ENCODE measurements at places on chromosomes 11 and 22. TPM values are rescaled to one million over a fixed set of nuclear protein-coding genes. Genes with fewer than 3 reads are reported as not detected.
A peak's percentile ranks its signal among the peaks of the same experiment; 100 is the strongest.

The CYTH4 gene
- polyA plus RNA-seq = 0.33 TPM

DNA sequence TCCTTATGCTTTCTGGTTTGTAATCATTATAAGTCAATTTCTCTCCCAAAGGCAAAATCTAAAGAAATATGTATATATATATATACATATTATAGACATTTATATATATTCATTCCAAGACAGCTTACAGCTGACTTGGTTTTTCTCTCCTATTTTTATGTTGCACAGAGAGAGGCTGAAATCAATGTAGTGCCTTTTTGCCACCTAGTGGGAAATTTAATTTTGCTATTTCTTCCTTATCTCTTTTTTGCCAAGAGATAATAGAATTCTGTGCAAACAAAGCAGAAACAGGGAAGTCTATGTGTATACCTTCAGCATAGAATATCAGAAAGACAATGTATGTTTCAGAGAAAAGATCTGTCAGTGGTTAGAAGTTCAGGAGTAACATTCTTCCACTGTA is 186.0 kb upstream of the ANO5 start:
- no peak for DNase-seq

GRCh38 chr11:63837027-63837688 is 1.8 kb upstream of the MARK2 start:
- no peak for DNase-seq

The TRPM5 gene
- polyA plus RNA-seq = not detected

DNA sequence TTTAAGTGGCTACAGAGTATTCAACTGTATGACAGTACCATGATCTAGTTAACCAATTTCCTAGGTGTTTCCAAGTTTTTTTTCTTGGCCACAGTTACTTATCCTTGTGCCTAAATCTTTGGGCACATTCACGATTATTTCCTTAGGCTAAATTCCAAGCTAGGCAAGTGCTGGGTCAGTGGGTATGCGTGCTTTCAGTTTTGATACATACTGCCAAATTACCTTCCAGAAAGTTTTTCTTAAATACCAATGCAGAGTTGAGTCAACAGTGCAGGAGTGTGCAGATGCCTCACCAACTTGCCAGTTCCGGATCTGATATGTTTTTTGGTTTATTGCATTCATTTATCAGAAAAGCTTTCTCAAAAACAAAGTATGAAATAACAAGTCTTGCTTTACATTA is 67.9 kb upstream of the OR4B1 start:
- DNase-seq = no peak

The STIP1 gene
- polyA plus RNA-seq = 171 TPM

GRCh38 chr22:29994943-29995342 is 85.3 kb upstream of the HORMAD2 start:
- no peak for DNase-seq

GRCh38 chr11:36392196-36392595 is 96.1 kb downstream of the PRR5L start:
- DNase-seq = no peak

DNA sequence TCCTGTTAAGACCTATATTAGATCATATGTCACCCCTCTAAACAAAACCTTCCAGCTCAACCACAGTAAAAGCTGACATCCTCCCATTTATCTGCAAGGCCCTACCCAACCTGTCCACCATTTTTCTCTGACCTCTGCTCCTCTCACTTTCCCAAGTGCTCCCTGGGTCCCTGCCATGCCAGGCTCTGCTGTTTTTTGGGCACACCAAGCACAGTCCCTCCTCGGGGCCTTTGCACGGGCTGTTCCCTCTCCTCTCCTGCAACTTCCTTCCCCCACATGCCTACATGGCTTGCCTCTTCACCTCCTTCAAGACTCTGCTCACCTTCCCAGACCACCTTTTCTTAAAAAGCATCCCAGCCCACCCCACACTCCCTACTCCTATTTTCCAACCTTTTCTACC is 9.8 kb downstream of the TST start:
- DNase-seq = no peak

- no peak for DNase-seq
These were observed 35.7 kb downstream of the TBCEL start for GRCh38 chr11:121059605-121060004.

DNA sequence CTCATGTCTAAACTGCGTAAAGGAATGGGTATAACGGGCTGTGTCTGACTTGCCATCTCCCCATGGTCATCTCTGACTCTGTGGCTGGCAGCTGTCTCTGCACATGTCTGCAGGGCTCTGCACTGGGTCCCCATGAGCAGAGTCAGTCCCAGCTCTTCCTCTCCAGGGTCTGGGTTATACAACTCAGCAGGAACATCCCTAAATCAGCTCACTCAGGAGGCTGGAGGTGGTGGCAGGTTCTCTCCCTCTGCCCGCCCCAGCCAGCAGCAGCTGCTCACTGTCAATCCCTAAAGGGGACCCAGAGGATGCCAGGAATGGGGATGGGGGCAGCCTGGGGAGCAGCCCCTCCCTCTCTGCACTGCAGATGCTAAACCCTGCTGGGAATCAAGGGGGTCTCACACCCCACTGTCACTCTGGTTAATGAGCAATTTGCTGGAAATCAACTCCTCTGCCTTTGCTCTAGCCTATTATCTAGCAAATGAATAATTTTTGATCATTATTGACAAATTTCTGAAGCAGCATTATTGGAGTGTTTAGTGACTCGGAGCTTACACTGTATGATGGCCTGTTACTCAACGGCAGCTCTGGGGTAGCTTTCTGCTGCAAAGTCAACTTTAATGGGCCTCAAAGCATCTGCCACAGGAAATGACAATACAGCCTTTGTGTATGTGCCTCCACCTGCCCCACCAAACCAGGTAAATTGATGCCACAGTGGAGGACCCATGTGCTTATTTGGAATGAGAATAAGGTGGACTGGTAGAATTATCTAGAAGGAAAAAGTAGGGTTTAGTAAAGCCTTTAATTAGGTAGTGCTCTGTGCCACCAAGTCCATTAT is 55.7 kb upstream of the SHANK2 start:
- no peak for DNase-seq

GRCh38 chr11:14095882-14096281 is 133.4 kb downstream of the SPON1 start:
- DNase-seq = no peak

DNA sequence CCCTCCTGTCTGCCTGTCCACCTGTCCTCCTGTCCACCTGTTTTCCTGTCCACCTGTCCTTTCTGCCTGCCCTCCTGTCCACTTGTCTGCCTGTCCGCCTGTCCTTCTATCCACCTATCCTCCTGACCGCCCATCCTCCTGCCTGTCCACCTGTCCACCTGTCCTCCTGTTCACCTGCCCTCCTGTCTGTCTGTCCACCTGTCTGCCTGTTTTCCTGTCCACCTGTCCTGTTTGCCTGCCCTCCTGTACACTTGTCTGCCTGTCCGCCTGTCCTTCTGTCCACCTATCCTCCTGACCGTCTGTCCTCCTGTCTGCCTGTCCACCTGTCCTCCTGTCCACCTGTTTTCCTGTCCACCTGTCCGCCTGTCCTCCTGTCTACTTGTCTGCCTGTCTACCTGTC is 682.8 kb downstream of the TBC1D22A start:
- no peak for DNase-seq

GRCh38 chr11:6655020-6655789 is 404 bp downstream of the DCHS1 start:
- no peak for DNase-seq

DNA sequence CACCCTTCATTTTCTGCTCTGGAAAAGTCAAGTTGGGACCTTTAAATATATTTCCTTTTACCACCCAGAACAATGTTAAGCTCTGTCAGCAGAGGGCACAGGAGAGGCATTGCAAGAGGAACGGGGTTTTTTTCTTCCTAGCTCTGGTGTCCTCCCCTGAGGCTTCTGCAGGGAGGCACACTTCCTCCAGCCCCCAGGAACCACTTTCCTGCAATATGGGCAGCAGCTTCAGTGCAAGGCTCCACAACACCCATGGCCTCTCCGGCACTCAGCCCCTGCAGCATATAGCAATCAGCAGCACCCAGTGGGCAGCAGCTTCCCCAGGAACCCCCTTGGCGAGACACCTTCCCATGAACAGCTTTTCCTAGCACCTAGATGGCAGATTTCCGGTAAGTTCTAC is 101.4 kb downstream of the SYT9 start:
- DNase-seq = no peak

GRCh38 chr11:56876621-56877275 is 112.0 kb upstream of the OR5AK2 start:
- DNase-seq = no peak

The HOATZ gene
- 0.24 TPM for polyA plus RNA-seq

GRCh38 chr11:12539572-12539971 is 134.6 kb upstream of the TEAD1 start:
- peak; percentile 91 for DNase-seq

The INS gene
- not detected for polyA plus RNA-seq

DNA sequence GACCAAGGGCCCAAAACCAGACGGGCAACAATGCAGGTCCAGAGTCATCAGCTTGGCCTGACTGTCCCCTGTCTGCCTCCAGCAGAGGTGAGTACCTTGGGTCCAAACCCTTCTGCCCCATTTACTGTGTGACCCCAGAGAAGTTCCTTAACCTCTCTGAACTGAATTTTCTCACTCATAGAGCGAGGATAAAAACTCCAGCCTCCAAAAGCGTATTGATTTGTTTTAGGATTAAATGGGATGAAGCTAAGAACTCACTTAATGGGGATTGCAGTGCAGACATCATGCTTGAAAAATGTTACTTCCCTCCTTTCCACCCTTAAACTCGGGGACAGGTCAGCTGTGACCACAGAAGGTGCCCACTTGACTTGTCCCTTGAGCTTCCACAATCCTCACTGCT is 22.6 kb downstream of the IGLL1 start:
- DNase-seq = no peak

The PVALB gene
- not detected for polyA plus RNA-seq

DNA sequence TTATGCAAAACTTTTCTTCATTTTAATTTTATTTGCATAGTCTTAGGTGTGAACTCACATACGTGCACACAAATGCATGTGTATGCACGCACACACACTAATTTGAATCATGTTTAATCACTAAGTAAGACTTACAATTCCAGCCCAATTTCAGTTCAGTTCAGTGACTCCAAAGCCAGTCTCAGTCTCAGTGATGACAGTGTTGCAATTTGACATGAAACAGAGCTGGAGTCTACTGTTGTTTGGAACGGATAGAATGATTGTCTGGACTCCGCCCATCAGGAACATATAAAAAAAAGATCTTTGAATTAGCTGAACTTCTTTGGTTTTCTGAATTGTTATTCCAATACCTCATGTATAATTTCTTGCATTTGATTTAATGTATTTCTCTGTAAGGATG is 14.9 kb upstream of the OR51S1 start:
- DNase-seq = no peak

- no peak for DNase-seq
These were observed 32.4 kb downstream of the POU2F3 start for GRCh38 chr11:120272303-120272702.

The LRRC4C gene
- polyA plus RNA-seq = 0.02 TPM

GRCh38 chr11:34585735-34586487 is 35.0 kb upstream of the EHF start:
- peak; percentile 39 for DNase-seq

The PTGDR2 gene
- polyA plus RNA-seq = 0.84 TPM

The HIRA gene
- 17.1 TPM for polyA plus RNA-seq

The PRG3 gene
- polyA plus RNA-seq = not detected

- DNase-seq = no peak
These were observed 220.4 kb upstream of the RAG2 start for GRCh38 chr11:36818410-36818809.

DNA sequence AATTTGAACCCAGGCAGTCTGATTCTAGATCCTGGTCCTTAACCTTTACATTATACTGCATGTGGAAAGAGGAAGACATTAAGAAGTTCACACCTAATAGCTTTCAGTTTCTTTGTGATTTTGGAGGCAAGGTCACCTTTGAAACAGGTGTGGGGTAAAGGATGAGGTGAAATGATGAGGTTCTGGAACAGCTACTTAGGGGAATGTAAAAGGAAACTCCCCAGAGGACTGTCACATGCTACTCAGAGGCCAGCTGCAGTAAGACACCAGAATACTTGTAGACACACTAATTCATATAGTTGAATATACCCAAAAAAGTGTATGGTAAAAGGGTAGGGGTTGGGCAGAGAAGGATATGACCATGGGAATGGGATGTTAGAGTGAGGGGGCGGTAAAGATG is 5.4 kb downstream of the APIP start:
- DNase-seq = no peak

- DNase-seq = no peak
These were observed 90.3 kb downstream of the KCNQ1 start for GRCh38 chr11:2534957-2535672.

GRCh38 chr11:19777377-19778102 is 64.9 kb downstream of the NAV2 start:
- peak; percentile 27 for DNase-seq

The MIAT gene
- 7.8 TPM for polyA plus RNA-seq

The PRR5L gene
- polyA plus RNA-seq = 3.1 TPM

The DEUP1 gene
- not detected for polyA plus RNA-seq

DNA sequence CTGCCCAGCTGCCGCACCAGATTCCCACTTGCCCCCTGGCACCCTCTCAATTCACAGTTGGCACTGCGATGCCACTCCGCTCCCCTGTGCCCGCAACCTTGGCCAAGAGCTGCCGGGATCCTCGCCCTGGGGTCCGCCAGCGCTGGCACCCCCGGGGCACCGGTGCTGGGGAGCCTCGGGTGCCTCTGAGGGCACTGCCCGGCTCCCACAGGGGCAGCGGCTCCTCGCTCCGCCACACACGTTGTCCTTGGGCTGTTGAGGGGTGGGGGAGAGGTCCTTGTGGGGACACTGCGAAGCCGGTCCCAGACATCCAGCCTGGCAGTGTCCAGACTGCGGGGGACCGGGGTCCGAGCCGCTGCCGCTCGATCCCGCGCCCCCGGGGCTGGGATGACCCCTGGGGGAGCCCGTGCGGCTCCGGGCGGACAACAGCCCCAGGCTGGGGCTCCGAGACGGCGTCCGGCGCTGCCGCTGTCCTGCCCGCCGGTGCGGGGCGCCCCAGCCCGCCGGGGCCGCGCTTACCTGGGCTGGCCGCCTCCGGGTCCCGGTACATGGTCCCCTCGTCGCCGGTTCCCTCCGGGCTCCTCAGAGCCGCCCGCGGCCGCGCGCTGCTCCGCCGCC is 496 bp downstream of the SYT7 start:
- no peak for DNase-seq

The RAB39A gene
- not detected for polyA plus RNA-seq

- no peak for DNase-seq
These were observed 166.5 kb upstream of the CADM1 start for GRCh38 chr11:115670538-115671205.

The CPSF7 gene
- 40.3 TPM for polyA plus RNA-seq
